ENCODE measurements at places on chromosomes 16 and 17.

DNA sequence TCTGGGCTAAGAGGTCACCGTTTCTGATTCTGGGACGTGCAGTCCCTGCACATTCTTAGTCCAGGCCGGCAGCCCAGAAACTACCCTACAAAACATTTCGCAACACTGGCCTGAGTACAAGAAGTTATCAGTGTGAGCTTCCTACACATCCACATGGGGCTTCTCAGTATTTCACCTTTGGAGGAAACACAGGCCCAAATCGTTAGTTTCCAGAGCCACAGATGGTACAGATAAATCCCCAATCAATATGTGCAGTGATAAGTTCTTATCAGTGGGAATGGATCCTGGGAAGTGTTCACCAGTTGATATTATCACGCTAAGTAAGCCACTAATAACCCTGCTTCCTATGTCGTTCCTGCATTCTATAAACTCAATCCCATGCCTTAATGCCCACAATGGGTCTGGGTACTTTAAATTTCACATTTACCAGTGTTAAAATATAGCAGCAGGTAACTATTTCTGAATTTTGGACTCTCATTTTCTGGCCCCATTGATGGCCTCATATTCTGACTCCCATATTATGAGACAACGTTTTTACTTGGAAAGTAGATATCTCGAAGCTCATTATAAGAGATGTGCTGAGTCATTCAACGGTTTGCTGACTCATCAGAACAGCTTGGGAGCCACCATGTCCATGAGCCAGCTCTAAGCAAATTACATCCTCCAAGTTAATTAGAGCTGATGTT is 370.2 kb upstream of the MAF start:
- DNase-seq: no peak

GRCh38 chr16:75208242-75208825 is 1.4 kb upstream of the CTRB2 start:
- no peak for DNase-seq

GRCh38 chr17:36741019-36741902 is 139.9 kb downstream of the MRM1 start:
- no peak for DNase-seq

- no peak for DNase-seq
These were observed 204.5 kb downstream of the RBFOX3 start for GRCh38 chr17:79406316-79406715.

DNA sequence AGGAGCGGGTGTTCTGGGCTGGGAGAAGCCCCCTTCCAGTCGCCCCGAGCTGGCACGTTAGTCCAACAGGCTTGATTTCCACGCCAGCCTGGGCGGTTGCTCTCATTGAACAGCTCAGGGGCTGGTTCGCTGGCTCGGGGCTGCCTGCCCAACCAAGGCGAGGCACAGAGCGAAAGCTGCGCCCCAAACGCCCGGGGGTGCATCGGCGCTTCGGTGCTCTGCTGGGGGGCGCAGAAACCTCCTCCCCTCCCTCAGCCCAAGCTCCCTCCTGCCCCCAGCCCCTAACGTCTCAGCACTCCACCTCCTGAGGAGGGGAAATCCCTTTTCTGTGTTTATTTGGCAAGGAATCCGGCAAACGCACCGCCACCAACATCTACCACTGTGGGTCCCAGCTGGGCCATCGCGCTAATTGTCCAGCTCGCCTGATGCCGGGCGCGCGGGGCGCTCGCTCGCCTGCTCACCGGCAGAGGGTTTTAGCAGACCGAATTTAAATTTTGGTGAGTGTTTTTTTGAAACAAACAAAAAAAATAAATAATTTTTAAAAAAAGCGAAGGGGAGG is 29.5 kb upstream of the RBFOX1 start:
- no peak for DNase-seq

GRCh38 chr16:72123426-72123825 is 29.8 kb downstream of the DHX38 start:
- no peak for DNase-seq

GRCh38 chr17:36507266-36507665 is 20.8 kb downstream of the ZNHIT3 start:
- no peak for DNase-seq

GRCh38 chr17:80720610-80721577 is 176.3 kb downstream of the RPTOR start:
- no peak for DNase-seq

GRCh38 chr17:70606086-70606485 is 436.8 kb downstream of the KCNJ2 start:
- no peak for DNase-seq

GRCh38 chr16:85587762-85588556 is 25.2 kb upstream of the GSE1 start:
- DNase-seq: no peak
